ENCODE measurements at places on chromosomes 7 and 10. TPM values are rescaled to one million over a fixed set of nuclear protein-coding genes. Genes with fewer than 3 reads are reported as not detected.

The KDM7A gene
- total RNA-seq = 10.3 TPM

DNA sequence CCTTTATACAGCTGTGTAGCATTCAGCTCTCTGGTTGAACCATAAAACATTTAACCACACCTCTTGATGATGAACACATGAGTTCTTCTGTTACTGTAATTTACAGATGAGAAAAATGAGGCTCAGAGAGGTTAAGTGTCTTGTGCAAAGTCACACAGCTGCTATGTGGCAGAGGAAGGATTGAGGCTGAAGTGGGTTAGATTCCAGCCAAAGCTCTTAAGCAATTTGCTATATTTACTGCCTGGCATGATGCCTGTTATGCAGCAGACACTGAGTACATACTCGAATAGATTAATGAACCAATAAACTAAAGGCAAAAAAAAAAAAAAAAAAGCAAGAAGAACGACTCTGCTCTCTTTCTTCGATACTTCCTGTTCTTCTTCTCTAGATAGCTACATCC lies 35.7 kb downstream of the GFRA1 start:
- no peak for DNase-seq

- no peak for DNase-seq
These were observed 448.5 kb downstream of the NXPH1 start for GRCh38 chr7:8881916-8882315.

The ACSM6 gene
- not detected for total RNA-seq

DNA sequence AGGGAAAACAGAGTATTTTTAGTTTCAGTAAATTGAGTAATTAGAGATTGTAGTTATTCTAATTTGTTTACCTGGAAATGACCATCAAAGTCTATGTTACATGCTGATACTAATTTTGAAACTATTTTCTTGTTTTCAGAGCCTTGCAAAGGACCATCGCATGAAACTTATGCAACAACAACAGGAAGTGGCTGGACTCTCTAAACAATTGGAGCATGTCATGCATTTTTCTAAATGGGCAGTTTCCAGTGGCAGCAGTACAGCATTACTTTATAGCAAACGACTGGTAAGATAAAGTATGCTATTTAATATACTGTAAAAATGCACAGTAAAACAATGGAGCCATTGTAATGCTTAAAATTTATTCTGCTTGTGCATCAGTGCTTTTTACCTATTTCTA lies 78.5 kb downstream of the TRIM24 start:
- no peak for DNase-seq

The RAPGEF5 gene
- 11.4 TPM for total RNA-seq

- DNase-seq = peak; percentile 42
These were observed 80.0 kb downstream of the C7orf25 start for GRCh38 chr7:42831718-42832522.

GRCh38 chr10:79306644-79307220 lies 40.5 kb upstream of the PPIF start:
- peak; percentile 14 for DNase-seq

DNA sequence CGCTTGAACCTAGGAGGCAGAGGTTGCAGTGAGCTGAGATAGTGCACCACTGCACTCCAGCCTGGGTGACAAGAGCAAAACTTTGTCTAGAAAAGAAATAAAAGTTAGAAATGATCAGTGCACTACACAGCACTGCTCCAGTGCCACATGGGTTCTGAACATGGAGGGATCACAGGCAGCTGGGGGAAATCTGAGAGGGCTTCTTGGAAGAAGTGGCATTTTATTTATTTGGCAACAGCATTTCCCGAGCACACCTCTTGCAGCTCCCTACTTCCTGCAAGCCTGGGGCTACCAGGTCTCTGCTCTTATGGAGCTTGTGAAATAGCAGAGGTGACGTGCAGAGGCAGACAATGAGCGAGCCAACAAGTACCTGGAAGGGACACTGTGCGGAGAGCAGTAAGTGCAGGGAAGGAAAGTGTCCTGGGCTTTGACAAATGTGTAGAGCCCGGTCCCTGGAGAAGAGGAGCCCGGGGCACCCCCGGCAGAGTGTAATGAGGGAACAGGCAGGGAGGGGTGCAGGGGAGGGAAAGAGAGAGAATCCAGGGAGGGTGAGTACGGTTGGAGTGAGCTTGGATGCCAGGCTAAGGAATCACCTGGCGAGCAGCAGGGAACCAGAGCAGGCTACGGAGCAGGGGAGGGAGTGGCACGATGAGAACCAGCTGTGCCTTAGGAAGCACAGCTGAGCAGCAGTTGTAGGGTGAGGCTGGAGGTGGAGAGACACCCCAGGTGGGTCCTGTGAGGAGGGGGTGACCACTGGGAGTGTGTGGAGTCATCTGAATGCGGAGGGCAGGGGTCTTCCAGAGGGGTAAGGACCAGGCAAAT lies 104.6 kb upstream of the CTBP2 start:
- no peak for DNase-seq

The CFAP58 gene
- total RNA-seq = 1.2 TPM

GRCh38 chr7:50552921-50553320 lies 12.3 kb downstream of the DDC start:
- no peak for DNase-seq

- no peak for DNase-seq
These were observed 17.2 kb downstream of the SGPL1 start for GRCh38 chr10:70832852-70833528.

The KEL gene
- total RNA-seq = 0.27 TPM

- no peak for DNase-seq
These were observed 9.2 kb downstream of the CLEC2L start for GRCh38 chr7:139532636-139533155.

The NPY4R gene
- total RNA-seq = not detected

DNA sequence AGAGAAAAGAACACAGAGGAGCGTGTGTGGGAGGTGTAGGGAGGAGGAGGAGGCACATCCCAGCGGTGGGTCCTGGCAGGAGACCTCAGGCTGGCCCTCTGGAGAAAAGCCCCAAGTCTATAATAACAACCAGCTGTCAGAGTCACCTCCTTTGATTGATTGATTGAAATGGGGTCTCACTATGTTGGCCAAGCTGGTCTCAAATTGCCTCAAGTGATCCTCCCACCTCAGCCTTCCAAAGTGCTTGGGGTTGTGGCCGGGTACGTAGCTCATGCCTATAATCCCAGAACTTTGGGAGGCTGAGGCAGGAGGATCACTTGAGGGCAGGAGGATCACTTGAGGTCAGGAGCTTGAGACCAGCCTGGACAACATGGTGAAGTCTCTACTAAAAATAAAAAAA lies 103.0 kb upstream of the ANLN start:
- no peak for DNase-seq

DNA sequence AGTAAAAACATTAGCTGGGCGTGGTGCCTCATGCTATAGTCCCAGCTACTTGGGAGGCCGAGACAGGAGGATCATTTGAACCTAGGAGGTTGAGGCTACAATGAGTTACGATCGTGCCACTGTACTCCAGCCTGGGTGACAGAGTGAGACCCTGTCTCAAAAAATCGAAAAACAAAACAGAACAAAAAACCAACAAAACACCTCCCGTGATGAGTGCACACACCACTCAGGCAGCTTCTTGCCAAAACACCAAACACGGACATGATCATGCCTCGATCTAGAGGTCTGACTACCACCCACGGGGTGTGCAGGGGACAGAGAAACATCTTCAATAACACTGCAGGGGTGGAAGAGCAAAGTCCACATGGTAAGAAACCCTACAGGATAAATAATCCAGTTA lies 44.4 kb downstream of the AMZ1 start:
- DNase-seq = no peak

DNA sequence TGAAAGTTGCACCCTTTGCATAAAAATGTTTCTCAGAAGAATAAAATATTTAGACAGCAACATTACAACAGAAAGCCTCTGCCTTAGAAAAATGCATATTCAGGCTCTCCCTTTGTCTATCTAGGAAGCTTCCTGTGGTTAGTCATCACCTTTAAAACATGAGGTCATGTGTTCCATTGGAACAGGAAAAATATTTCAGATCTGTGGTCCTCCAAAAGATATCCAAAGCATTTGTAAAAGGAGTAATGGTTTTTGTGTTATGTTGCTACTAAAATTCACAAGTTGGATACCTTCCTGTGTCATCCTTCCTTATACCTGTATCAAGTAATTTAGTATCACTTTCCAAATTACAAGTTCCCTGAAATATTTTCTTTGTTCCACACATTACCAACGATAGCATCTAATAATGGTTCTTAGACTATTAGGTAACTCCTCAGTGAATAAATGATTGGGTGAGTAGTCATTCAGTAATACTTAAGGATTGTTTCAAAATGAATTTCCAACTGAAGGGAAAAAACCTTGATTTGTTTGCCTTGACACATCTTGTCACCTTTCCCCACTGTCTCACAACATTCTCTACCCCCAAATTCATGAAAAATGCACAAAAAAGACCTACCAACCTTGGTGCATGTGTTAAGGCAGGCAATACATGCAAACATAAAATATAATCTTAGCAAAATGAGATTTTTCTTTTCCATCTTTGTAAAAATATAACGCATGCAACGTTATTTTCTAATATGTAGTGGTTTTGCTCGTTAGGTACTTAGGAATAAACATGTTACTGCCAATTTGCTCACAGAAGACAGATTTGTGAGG lies 19.7 kb upstream of the RHOBTB1 start:
- DNase-seq = no peak

The CALCR gene
- total RNA-seq = not detected

The MYL10 gene
- not detected for total RNA-seq

GRCh38 chr10:119120413-119120867 lies 16.5 kb downstream of the DENND10 start:
- DNase-seq = no peak

GRCh38 chr7:17279061-17279460 lies 19.4 kb upstream of the AHR start:
- DNase-seq = no peak

- DNase-seq = no peak
These were observed 98.0 kb downstream of the RALA start for GRCh38 chr7:39721345-39721744.

The SDK1 gene
- 2.5 TPM for total RNA-seq

DNA sequence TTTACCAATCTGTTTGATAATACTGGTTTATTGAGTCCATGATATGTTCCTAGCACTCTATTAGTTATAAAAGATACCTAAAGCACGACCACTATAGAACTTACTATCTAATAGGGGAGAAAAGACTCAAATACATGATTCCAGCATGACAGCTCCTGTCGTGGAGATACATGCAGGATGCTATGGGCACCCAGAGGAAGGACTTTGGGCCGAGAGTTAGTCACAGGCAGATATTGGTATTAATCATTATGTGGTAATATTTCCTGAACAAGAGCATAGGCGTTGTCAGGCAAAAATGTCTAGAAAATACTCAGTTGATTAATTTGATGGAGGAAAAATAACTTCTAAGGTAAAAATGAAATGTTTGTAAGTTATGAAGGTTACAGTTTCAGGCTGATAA lies 31.8 kb downstream of the CNNM2 start:
- DNase-seq = no peak

DNA sequence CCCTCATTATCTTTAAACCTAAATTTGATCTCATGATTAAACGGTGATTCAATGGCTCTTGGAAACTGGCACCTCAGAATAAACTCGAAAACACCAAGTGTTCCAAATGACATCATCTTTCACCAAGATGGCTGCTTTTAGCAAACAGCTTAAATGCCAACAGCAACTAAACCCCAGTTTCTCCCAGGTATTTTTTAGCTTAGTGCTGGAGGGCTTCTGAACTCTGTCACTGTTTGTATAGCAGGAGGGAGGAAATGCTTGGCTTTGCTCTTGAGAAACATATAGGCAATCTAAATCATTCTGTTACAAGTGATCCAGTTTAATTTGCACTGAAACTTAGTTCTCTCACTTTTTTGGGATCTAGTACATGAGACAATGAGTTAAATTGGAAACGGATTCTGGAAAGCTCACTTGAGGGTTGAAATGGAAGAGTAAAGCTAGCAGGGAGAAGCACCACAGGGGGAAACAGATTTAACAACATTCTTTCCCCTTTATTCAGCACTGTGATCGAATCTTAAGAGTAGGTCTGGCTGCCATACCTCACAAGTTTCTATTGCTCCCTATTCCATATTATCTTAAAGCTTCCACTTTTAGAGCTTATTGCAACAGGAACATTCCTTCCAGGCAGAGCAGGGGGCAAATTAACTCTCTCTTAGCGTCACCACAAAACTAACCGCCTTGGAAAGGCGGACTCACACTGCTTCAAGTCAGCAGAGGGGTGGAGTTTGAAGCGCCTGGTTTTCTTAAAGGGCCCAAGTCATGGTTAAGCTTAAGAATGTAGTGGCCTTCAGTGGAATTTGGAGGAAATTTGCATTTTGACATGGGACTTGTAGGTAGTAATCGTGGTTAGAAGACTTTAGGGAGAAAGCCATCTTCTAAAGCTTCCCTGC lies 1.8 kb upstream of the CCDC6 start:
- no peak for DNase-seq

DNA sequence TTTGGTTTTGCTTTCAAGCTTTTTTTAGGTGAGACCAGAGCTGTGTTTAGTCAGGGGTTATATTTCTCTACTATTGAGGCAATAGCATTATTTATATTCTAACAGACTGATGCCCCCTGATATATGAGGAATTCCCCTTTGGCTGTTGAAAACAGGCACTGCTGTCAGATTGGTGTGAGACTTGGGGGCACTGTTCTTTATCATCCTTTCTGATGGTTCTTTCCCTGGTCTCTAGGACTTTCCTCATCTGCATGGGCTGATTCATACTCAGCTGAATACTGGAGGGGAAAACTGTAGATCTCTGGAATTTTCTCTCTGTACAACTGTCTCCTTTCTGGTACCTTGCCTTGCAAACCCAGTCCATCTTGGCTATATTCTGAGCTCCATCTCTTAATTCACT lies 10.0 kb upstream of the ICA1 start:
- no peak for DNase-seq

The DDX56 gene
- total RNA-seq = 31.6 TPM

DNA sequence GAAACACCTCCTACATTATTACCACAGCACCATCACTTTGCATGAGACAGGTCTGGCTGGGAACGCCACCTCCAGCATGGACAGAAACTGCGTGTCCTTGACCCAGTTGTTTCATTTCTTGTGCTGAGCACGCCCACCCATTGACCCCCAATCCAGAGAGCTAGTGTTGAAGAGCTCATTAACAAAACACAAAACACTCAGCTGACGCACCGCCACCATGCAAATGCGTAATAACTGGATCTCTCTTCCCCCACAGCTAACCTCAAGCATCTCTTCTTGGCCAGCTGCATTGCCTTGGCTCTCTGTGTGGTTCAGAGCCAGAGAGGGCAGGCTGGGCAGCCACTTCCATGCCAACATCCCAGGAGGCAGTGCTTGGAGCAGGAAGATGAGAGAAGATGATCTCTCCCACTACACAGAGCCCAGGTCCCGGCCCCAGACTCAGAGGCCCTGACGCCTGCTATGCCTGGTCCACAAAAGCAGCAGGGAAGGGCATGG lies 173.5 kb downstream of the PLXNA4 start:
- DNase-seq = peak; percentile 67

The ADAMTS14 gene
- total RNA-seq = 0.10 TPM

The WDR86 gene
- total RNA-seq = 0.37 TPM

- DNase-seq = no peak
These were observed 64.8 kb upstream of the LOXL4 start for GRCh38 chr10:98332623-98333269.

The DDX50 gene
- total RNA-seq = 20.4 TPM

GRCh38 chr10:113060201-113061053 lies 110.4 kb downstream of the TCF7L2 start:
- peak; percentile 82 for DNase-seq

GRCh38 chr7:19116121-19117090 lies 1.0 kb downstream of the TWIST1 start:
- DNase-seq = peak; percentile 31

Data from left ventricle myocardium superior (tissue), 1 donor.